Activated naive CD4-positive, alpha-beta T cell (primary cell): ENCODE measurements at places on chromosomes 16 and 17.

GRCh38 chr17:68134046-68134637 lies 98.6 kb downstream of the KPNA2 start:
- no peak for DNase-seq

- no peak for DNase-seq
Measured at GRCh38 chr17:12107905-12108304, 87.2 kb downstream of the MAP2K4 start.

DNA sequence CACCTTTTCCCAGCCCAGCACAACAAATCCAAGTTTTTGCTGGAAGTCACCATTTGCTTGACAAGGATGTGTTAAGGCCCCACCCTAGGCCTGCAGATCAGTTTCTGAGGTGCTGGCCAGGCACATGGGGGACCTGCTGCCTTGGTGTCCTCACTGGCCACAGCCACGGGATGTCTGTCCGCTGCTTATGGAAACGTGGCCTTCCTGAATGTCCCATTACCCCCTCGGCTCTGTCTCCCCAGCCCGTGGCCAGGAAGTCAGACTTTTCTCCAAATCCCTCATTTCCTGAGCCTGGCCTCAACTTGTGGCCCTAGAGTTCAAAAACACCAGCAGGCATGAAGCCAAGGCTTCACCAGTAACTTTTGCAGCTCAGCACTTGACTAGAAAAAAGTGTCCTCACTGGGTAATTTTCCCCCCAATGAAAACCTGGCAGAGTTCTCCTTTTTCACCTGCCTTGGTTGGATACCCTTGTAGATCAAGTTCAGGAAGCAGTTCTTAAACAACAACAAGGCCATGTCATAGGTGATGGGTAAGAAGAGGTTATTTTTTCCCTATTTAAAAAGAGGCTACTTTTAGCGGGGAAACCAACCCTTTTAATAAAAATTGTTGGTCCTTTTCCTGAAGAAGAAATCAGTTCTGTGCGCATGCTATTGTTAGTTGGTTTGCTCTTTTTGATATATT lies 80.8 kb downstream of the SOCS1 start:
- no peak for DNase-seq

GRCh38 chr16:11012841-11013240 lies 68.5 kb downstream of the CLEC16A start:
- no peak for DNase-seq

DNA sequence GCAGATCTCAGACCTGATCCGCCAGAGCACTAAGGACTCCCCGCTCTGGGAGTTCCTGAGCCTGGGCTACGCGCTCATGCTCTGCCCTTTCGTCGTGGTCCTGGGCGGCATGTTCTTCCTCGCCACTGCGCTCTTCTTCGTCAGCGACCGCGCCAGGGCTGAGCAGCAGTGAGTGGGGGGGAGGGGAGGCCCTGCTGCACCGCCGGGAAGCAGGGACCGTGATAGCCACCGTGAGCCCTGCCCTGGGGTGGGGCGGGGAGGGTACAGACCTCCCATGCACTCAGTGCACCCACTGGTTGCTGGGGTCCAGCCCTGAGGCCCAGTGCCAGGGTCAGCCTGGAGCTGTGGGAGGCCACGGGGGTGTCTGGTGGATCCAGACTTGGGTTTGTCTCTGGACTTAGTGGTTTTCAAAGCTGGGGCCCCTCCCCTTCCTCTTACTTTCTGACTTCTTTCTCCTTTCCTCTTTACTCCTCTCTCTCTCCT lies 18.9 kb downstream of the MYBBP1A start:
- no peak for DNase-seq

DNA sequence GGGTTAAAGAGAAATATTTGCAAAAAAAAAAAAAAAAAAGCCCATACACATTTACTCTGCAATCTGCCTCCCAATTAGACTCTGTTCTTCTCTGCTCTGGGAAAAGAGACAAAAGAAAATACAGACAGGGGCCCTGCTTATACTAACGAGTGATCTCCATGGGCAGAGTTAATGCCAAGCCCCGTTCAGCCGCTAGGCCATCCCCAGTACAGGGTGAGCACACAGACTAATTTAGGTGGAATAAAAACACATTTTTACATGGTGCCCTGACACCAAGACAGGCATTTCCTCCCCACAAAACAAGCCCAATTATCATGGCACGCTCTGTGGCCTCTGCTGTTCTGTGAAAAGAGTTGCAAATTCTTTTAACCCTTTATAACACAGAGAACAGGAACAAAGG lies 356.3 kb upstream of the C16orf82 start:
- DNase-seq: no peak

DNA sequence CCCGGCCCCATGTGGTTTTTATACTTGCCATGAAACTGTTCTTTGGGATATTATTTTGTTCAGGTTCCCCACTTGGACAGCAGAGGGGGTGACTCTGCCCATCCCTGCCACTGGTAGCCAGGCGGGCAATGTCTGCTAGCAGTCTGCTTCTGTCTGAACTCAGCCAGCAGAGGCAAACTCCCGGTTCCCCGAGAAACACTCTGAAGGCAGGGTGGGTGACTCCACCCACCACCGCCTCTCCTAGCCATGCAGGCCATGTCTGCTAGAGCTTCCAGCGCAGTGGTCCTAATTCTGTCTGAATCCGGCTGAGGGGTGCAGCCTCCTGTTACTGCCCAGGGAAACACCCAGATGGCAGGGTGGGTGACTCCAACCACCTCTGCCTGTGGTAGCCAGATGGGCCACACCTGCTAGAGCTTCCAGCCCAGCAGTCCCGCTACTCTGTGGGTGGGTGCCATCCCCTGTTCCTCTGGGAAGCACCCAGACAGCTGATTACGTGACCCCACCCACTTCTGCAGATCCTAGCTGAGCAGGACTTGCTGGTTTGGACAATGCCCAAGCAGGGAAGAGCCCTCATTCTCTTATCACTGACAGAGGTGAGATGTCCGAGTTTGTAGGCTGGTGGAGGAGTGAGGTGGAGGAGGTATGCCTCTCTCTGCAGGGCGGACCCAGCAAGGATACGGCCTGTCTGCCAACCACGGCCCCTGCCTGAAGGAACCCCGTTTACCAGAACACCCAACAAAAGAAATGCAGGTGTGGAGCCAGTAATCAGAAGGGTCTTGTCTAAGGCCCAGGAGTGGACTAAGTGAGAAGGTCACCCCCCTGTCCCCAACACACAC lies 22.4 kb downstream of the NLRP1 start:
- no peak for DNase-seq

DNA sequence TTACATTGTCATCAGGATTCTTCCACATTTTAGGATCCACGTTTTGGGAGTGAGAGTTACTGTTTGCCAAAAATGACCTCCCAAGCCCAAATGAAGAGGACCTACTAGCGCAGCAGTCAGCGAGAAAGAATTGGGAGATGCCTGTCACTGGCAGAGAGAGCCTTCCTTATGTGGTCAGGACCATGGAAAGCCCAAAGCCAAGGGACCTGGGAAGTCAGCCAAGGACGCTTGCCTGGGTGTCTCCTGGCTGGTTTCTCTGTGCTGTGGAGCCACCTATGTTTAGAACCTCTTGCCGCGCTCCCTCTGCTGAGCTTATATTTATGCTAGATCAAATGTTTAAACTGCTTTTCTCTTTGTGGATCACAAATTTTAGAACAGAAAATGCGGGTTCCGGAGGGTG lies 24.9 kb upstream of the RHBDL3 start:
- DNase-seq: no peak

- DNase-seq: peak; percentile 25
Measured at GRCh38 chr17:1714980-1715802, 5.0 kb upstream of the TLCD2 start.

DNA sequence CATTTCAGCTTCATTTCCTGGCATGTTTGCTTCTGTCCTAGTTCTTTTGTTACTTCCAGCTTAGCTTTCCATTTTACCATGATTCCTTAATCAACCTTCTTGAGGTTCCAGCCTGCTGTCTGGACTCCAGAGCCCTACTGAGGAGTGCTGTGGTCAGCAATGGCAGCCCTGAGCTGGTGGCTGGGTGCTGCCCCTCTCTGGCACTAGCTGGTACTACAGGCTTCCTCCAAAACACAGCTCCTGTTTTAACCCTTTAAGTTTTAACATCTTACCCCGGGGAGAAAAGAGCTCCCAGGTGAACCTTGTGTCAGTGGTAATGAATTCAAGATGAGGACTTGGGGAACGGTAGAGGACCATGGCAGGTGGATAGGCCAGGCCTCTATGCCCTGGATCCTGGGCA lies 395.5 kb downstream of the TMEM114 start:
- DNase-seq: no peak

- DNase-seq: no peak
Measured at GRCh38 chr16:10828851-10829366, 10.3 kb upstream of the TVP23A start.

DNA sequence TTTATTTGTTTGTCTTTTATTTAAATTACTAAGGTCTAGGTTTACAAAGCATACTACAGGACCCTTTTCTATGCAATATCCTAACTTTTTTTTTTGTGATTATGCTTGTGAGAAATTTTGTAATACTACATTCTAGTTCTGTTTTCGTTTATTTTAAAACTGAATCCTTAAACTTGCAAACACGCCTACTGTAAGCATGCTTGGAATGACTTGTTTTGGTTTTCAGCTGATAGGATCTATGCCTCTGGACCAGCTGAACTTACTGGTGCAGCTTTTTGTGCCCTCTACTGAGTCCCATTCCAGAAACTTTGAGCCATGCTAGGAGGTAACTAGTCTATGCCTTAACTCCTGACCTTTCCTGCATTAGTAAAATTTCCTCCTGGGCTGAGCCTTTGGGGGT lies 6.0 kb downstream of the PDP2 start:
- DNase-seq: no peak

GRCh38 chr17:74603037-74603635 lies 11.1 kb upstream of the CD300LD start:
- no peak for DNase-seq

GRCh38 chr16:84368308-84368996 lies at the start of gene ATP2C2:
TSS of gene ATP2C2 (plus strand) at chr16:84368538. CDS start at chr16:84368616, 78 bp downstream.
- DNase-seq: no peak

DNA sequence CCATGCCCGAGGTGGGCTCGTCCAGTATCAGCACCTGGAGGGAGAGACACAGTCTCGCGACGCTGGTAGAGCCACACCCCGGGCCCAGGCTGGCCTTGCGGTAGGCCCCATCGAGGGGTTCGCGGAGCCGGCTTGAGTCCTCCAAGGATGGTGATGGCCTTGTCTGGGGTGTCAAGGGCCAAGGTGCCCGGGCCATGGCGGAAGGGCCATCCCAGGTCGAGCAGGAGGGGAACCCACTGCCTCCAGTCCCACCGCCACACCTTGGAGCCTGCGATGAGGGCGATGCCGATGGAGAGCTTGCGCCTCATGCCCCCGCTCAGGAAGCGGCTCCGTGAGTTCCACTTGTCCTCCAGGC lies 29.6 kb upstream of the RNPS1 start:
- no peak for DNase-seq

DNA sequence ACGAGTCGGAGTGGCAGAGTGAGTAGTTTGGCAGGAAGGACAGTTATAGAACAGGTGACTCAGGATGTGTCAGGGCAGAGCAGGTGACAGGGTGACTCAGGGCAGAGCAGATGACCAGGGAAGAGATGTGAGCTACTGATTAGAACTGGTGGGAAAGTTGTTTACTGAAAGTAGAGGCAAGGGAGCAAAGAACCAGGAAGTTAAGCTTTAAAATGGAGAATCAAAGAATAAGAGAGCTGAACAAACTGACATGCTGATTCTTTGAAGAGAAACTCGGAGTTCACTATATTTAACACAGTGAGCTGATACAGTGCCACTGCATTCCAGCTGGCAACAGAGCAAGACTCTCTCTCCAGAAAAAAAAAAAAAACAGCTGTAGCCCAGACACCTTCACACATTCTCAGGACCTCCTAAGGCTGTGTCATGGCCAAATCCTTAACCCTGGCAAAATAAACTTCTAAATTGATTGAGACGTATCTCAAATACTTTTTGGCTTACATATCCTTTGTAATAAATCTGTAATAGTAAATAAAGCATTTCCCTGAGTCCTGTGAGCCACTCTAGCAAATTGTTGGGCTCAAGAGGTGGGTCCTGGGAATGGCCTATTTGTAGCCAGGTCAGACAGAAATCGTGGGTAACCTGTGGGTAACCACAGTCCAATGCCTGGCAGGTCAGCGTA lies 12.3 kb upstream of the UBE2I start:
- DNase-seq: no peak

GRCh38 chr16:70391881-70392481 lies 45.3 kb downstream of the DDX19A start:
- DNase-seq: no peak

GRCh38 chr17:71919186-71919585 lies 201.6 kb upstream of the SOX9 start:
- DNase-seq: no peak

DNA sequence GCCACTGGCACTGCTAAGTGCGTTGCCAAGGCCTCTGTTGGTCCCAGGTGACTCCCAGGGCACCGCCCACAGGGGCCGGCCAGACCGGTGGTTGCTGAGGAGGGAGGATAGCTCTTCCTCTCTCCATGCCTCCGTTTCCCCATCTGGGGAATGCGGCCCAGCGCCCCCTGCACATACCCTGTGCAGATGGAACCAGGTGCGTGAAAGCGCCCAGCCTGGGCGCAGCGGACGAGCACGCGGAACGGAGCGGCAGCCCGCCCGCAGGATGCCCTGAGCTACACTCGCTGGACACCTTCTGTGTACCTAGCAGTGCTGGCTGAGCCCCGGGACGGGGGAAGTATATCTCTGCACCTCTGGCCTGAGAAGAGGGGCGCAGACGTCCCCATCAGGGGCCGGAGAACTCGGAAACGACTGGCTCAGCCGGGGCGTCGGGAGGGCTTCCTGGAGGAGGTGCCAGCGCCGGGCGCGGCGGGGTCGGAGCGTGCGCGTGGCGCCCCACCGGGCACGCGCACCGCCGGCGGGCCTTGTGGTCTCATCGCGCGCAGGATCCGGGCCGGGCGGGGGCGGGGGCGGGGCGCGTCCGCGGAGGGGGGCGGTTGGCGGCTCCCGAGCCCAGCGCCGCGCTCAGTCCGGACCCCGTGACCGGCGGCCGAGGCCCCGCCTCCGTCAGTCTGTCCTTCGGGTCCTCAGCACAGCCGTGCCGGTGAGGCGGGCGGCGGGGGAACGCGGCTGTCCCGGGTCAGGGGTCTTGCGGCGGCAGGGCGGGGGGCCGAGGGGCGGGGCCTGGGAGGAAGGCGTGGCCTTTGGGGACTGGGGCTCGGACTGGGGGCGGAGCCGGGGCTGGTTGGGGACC lies at the start of the genes CCDC78 and HAGHL:
Gene CCDC78, minus strand, starts transcription at position 6 of the 853 bp plus-strand sequence. CDS start 76 bp downstream, outside the sequence.
Gene HAGHL, plus strand, starts transcription at position 669 of the 853 bp plus-strand sequence. CDS start 404 bp downstream, outside the sequence.
- DNase-seq: peak; percentile 57

DNA sequence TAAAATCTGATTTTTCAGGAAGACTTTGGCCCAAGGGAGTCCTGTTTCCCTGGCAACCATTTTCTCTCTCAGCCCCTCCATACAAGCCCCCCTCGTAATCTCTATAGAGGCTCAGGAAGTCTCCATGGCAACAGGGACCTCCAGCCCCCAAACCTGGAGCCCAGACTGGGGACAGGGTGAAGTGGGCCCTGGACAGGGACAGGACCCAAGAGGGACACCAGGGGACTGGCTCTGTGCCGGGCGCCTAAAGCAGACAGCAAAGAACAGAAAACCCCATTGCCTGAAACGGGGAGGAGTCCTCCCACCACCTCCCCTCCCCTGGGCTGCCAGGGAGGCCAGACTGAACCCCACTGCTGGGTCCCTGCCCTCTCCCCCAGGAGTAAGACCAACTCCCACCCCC lies 40.6 kb downstream of the CPNE2 start:
- no peak for DNase-seq
